ENCODE measurements at places on chromosomes 6 and 20.

GRCh38 chr6:167979436-167980139 lies 17.9 kb upstream of the KIF25 start:
- no peak for DNase-seq

GRCh38 chr20:31607640-31608250 lies 2.7 kb downstream of the ID1 start:
- DNase-seq, result no peak

DNA sequence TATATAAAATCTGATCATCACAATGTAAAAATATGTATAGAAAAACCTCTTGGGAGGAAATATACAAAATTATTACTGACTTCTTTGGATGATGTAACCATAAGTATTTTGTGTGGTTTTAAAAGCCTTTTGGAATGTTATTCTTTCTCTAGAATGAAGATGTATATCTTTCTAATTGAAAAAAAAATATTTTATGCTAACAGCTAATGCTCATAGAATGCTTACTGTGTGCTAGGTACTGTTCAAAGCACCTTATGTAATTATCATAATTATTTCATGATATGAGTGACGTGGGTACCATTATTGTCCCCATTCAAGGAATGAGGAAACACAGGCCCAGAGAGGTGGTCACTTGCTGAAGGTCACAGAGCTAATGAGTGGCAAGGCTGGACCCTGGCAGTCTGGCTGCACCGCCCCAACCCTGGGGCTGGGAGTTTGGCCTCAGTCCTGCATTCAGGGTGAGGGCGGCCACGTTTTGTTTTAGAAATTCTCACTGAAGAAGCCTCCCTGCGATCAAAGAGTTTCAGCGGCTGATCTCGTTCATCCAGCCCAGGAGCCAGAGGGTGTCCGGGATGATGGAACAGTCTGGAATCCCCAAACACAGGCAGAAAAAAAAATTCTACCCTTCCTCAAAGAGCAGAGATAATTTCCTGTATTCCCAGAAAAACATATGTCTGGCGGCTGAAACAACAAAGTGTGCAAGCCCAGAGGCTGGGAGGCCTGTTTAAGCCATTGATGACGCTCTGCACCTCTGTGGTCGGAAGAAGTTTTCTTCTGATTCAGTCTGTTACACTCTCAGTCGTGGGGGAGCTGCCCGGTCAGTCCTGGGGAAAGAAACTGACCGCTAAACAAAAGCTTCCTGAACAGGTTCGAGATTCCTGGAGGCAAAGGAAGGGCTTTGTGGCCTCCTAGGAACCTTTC lies 37.3 kb downstream of the TFEB start:
- DNase-seq, result no peak

GRCh38 chr6:160426136-160426535 lies 78.0 kb downstream of the SLC22A3 start:
- no peak for DNase-seq

DNA sequence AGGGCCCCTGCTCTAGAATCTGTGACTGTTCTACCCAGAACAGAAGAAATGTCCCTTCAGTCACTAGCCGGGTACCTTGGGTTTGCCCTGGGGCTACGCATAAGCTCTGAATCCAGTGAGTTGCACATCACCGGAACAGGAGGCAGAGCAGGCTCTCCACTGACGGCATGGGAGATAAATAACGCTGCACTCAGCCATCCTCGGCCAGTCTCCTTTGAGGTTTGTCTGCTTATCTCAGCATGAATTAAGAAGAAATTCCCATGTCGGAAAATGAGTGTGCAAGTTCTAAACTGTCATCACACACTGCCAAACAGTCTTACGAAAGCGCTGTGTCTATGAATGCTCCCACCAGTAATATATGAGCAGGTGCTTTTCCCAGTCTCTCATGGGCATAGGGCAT lies 90.8 kb downstream of the FAM50B start:
- DNase-seq, result no peak

DNA sequence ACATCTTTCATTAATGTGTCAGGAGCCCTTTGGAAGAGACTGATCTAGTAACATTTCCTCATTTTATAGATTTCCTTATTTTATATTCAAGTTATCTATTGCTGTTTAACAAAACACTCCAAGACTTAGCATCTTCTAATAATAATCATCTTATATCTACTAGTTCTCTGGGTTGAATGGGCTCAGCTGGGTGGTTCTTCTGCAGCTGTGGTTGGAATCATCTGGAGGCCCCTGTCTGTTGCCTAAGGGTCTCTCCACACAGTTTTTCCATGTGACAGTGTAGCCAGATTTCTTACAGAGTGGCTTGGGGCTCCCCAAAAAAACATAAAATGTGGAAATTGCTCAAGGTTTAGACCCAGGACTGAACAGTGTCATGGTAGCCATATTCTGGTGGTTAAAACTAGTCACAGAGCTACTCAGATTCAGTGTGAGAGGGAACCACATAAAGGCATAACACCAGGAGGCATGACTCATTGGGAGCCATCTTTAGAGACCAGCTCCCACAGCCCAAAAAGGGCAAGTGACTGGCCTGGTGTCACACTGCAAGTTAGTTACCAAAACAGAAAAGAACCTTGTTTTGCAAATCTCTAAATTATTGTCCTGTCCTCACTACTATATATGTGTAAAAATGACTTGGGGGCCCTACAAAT lies 11.5 kb downstream of the SLC2A10 start:
- no peak for DNase-seq

DNA sequence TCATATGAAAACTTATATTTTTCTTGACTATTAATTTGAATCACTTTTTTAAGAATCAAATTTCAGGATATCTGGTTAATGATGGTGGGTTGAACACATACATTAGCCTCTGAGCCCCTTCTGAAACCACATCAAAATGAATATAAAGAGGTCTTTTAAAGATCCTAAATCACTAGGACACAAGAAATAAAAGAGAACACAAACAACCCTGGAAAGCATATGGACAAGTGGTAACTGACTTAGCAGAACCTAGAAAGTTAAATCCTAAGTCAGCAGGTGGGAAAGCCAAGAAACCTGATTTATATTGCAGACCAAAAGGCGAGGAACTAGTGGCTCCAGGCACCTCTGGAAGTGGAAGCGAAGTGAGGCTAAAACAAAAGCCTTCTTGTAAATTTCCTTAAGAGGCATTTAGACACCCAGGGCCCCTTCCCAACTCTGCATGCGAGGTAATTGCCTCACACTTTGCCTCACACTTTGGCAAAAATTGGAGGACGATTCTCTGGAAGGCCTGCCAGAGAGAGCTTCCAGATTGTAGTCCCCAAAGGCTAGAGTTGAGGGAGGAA lies 293.9 kb downstream of the KHDC1L start:
- DNase-seq, result no peak

GRCh38 chr6:128519931-128520435 lies 416 bp downstream of the PTPRK start:
- peak; percentile 21 for DNase-seq

GRCh38 chr20:32114305-32114960 lies 4.9 kb downstream of the TM9SF4 start:
- DNase-seq, result no peak

All from stimulated activated CD4-positive, alpha-beta T cell treated with anti-CD3 and anti-CD28 coated beads, Interleukin-15, amount 100 ng/mL, for 1 hour (primary cell).